ENCODE measurements at places on chromosomes 13 and 19. TPM values are rescaled to one million over a fixed set of nuclear protein-coding genes. Genes with fewer than 3 reads are reported as not detected.

The CYSLTR2 gene
- total RNA-seq, result 2.1 TPM

The OVOL3 gene
- not detected for total RNA-seq

The CLEC17A gene
- total RNA-seq, result 0.85 TPM

The RASGRP4 gene
- total RNA-seq, result 8.3 TPM

The FCAR gene
- total RNA-seq, result not detected

The C2CD4C gene
- total RNA-seq, result 0.33 TPM

- no peak for DNase-seq
- no peaks in the 10 kb centered on the region for H3K27me3 ChIP-seq
- H3K27ac ChIP-seq, result no peak overlapping the region
- no peaks in the 10 kb centered on the region for H3K36me3 ChIP-seq
- H3K4me3 ChIP-seq, result no peak overlapping the region
- peaks cover 2% of the 10 kb centered on the region for H3K4me1 ChIP-seq
Observed at GRCh38 chr19:29927944-29928625, 14.0 kb upstream of the URI1 start.

DNA sequence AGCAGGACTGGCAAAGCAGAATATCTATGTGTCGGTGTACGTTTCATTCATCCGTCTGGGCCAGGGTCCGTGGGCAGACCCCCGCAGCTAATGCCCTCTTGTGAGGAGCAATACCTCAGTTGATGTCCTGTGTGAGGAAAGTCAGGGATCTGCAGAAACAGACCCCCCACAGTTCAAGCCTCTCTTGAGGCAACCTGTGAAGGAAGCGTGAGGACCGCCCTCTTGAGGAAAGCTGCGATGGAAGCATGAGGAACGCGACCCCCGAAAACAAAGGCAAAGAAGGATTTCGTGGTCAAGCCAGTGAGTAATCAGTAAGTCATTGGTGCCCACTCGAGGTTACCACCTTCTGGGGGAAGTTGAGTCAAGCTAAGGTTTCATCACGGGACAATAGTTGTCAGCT, 20.9 kb upstream of the ZNF83 start:
- H3K27me3 ChIP-seq, result no peaks in the 10 kb centered on the region
- peaks cover 77% of the 10 kb centered on the region for H3K36me3 ChIP-seq
- H3K27ac ChIP-seq, result no peak overlapping the region
- DNase-seq, result no peak
- peaks cover 10% of the 10 kb centered on the region for H3K4me1 ChIP-seq

DNA sequence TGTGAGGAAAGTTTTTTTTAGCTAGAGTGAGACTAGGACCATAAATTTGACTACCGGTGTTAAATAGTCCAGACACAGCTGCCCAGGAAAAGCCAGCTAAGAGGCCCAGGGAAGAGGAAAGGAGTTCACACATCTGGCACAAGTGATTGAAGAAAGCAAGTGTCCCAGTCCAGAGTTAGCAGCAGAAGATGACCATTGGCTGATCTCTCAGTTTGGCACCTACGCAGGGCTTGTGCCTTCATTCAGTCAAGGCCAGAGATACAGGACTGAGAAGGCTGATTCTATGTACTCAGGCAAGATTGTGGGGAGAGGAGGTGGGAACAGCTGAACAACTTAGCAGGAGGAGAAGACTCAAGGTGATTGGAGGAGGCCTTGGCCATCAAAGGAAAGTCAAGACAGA, 575.0 kb upstream of the KLF12 start:
- no peak for DNase-seq
- H3K27ac ChIP-seq, result no peak overlapping the region
- H3K4me1 ChIP-seq, result no peaks in the 10 kb centered on the region
- no peaks in the 10 kb centered on the region for H3K36me3 ChIP-seq
- no peak overlapping the region for H3K4me3 ChIP-seq
